OCI-LY7 (cell line): ENCODE measurements at places on chromosomes 5 and 9.

DNA sequence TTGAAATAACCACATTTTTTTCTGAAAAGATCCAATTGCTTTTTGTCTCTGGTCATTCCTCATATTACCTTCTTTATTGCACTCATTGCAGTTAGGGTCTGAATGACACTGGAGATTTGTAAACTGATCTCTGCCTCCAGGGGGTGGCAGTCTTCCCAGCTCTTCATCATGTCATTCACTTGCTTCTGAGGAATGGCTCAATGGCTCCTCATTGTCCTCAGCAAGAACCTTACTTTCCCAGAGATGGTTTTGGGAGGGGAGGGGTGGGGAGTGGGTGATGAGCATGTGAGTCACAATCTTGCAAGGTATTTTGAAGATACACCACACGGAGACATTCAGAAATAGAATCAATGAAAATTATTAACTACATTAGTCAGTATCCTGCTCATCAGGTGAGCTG is 159.8 kb upstream of the GAS1 start:
- DNase-seq: peak; percentile 1

GRCh38 chr9:132141948-132142594 is 19.8 kb upstream of the NTNG2 start:
- DNase-seq: no peak

GRCh38 chr5:23303836-23304235 is 203.6 kb upstream of the PRDM9 start:
- DNase-seq: no peak

- no peak for DNase-seq
These were observed 488 bp downstream of the COL15A1 start for GRCh38 chr9:98944057-98944733.

GRCh38 chr5:14216902-14217301 is 73.8 kb downstream of the TRIO start:
- no peak for DNase-seq
